Epithelial cell of prostate (primary cell): ENCODE measurements at places on chromosomes 6 and 20.

DNA sequence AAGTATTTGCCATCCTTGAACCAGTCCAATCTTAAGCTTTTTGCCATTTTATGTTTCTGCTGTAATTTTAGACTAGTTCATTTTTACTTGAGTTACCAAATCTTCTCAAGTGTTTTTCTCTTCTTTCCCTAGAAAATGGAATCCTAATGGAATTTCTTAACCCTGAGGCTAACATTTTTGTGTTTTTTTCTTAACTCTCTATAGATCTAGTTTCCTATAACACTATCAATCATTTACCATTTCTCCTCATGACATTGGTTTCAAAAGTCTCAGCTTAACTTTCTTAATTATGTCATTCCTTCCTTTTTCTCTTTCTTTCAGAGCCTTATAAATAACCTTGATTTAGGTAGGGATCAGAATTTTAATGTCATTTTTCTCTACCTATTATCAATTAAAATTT lies 54.8 kb downstream of the SENP6 start:
- DNase-seq = no peak

- no peak for DNase-seq
Measured at GRCh38 chr20:47113362-47114109, 218.9 kb downstream of the EYA2 start.

- DNase-seq = no peak
Measured at GRCh38 chr20:32621891-32622584, 36.9 kb upstream of the NOL4L start.

DNA sequence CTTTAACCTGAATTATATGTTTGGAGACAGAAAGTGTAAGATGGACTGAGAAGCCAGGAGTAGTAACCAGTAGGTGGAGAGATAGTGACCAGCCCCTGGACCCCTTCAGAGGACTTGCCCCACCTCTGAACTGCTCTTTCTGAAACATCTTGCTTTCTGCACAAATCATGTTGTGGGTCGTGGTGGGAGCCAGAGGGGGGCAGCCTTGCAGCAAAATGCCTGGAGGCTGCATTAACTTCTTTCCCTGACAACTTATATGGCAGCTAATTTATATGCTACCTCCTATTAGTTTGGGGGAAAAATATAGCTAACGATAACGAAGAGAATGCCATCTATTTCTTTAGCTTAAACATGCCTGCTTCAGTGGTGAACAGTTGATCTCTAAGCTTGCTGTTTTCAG lies 859.8 kb downstream of the MAFB start:
- DNase-seq = no peak

GRCh38 chr6:62623846-62624532 lies 338.0 kb upstream of the KHDRBS2 start:
- no peak for DNase-seq

DNA sequence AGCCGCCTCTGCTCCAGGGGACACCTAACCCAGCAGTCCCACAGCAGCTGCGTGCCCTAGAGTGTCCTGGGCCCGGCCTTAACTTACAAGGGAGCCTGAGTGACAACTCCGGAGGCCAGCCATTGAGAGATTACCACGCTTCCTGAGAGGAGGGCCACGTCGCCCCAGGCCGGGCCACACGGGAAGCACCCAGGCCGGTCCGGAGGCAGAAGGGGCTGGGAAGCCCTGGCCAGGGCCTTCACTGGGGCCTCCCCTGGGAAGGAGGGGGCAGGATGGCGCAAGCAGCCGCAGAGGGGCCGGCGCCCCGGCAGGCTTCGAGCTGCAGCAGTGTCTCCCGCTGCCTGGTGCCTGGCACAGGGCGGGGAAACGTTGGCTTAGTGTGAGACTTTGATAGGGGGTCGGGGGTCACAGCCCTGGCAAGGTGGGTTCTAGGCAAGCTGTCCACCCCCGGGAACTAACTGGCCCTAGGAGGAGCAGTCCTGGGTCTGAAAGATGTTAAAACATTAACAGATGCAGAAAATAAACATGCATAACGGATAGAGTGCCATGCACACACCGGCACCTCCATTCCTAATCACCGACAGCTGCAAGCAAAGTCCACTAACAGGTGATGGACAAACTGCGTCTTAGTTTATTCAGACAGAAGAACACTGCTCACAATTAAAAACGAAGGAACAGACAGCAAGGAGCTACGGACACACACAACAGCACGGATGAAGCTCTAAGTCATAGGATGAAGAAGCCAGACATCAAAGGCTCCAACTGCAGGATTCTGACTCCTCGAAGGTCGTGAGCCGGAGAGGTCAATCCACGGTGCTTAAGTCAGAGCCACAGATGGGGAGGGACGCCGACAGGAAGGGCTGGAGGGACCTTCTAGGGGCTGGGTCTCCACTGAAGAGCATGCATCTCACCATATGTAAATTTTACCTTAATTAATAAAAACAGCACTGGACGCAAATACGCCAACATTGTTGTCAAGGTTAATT lies 17.4 kb downstream of the CHRNA4 start:
- DNase-seq = no peak

DNA sequence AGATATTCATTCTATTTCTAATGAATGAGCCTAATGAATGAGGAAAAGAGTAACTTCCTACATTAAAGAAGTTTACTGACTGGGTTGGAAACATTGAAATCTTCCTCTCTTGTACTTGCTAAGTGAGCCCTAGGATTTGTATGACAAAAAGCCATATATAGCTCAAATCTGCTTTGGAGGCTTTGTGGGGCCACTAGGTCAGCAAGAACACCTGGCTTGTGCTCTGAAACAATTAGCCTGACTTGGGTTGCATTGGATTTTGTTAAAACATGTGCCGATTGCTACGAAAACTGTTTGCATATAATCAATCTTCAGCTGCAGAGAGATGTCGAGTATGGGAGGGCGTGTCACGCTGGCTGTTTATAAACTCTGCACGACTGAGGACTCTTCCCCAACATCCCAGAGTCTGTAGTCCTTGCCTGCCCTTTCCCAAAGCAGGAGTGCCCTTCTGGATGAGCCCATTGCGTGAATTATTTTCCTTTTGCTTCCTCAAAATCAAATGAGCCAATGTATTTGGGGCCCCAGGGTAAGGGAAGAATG lies 684.8 kb downstream of the DHX35 start:
- DNase-seq = no peak

GRCh38 chr6:2713473-2714110 lies 37.1 kb downstream of the MYLK4 start:
- no peak for DNase-seq

GRCh38 chr20:25706793-25707192 lies 10.1 kb upstream of the ZNF337 start:
- DNase-seq = no peak

DNA sequence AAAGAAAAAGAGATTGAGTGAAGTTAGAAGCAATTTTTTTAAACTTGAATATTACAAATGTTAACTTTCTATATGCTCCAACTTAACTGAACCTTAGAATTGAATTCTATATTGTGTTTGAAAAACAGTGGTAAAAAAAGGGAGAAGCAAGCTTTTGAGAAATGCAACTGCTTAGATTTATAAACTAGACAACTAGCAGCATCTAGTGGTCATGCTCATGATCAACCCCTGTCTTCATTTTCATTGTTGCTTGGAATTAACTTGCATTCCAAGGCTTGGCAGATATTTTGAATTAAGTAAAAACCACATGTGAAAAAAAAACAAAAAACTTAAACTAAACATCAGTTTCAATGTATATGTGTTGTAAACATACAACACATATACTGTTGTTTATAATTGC lies 113.1 kb downstream of the C6orf58 start:
- no peak for DNase-seq

DNA sequence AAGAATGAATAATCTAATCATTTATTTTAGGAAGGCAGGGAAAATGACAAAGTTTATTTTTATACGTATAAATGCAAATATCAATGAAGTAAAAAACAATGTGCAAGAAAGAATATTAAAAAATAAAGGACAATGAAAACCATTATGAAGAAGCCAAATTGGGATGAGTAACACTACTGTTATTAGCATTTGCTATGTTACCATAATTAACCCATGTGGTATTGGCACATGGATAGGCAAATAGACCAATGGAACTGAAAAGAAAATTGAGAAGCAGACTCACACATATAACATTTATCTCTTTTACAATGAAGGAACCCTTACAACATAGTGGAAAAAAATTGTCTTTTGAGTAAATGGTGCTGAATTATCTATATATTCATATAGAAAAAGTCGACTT lies 214.6 kb downstream of the CLVS2 start:
- no peak for DNase-seq

DNA sequence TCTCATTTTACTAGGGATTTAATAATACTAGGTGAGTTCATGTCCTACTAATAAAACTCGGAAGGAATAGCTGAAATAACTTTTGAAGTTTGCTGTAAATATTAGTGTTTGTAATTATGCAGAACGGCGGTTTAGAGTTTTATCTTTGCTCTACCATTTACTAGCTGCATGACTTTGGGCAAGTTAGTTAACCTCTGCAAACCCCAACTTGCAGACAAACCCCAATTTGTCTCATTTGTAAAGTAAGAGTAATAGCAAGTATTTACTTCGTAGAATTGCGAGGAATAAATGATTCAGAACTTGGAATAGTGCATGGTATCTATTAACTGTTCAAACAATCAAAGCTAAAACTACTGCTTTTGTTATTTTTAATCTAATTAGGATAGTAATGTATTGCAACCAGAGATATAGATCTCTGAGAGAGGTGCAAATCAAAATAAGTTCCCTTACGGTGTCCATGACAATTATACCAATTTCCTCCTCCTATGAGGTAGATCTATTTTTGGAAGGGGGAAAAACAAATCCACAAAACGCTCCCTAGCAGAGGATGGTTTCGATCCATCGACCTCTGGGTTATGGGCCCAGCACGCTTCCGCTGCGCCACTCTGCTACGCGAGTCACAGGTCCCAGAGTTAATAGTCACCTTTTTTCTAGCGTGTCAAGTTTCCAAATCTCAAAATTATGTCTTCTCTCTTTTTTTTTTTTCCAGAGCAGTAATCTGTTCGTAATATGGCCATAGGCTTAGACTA lies 35.1 kb upstream of the BTN3A2 start:
- DNase-seq = no peak

- no peak for DNase-seq
Measured at GRCh38 chr6:5095236-5095635, 10.1 kb downstream of the PPP1R3G start.

- DNase-seq = peak; percentile 6
Measured at GRCh38 chr6:113813142-113813541, 44.0 kb upstream of the MARCKS start.

DNA sequence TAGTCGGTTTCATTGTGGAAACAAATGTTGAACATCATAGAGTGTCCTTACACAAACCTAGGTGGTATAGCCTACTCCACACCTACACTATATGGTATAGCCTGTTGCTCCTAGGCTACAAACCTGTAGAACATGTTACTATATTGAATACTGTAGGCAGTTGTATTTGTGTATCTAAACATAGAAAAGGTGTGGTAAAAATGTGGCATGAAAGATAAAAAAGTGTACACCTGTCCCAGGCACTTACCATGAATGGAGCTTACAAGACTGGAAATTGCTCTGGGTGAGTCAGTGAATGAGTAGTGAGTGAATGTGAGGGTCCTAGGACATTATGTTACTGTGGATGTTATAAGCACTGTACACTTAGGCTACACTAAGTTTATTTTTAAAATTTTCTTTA lies 103.0 kb downstream of the ZFAND3 start:
- no peak for DNase-seq

GRCh38 chr6:30725713-30726505 lies 5.8 kb downstream of the TUBB start:
- DNase-seq = no peak

- no peak for DNase-seq
Measured at GRCh38 chr6:134835993-134836392, 113.9 kb downstream of the ALDH8A1 start.

DNA sequence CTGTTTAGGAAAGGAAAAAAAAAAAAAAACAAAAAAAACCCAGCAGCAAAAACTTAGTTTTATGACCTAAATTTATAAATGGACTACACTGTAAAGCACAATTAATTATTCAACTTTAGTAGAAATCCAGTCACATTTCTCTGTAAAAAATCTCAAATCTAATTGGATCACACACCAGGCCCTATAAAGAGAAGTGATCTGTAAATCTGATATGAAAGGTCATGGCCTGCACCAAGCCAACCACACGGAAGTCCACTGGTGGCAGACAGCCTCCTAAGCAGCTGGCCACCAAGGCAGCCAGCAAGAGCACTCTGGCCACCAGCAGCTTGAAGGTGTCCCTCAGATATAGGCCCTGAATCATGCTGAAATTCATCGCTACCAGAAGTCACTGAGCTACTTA lies 131.6 kb downstream of the HFE start:
- no peak for DNase-seq

DNA sequence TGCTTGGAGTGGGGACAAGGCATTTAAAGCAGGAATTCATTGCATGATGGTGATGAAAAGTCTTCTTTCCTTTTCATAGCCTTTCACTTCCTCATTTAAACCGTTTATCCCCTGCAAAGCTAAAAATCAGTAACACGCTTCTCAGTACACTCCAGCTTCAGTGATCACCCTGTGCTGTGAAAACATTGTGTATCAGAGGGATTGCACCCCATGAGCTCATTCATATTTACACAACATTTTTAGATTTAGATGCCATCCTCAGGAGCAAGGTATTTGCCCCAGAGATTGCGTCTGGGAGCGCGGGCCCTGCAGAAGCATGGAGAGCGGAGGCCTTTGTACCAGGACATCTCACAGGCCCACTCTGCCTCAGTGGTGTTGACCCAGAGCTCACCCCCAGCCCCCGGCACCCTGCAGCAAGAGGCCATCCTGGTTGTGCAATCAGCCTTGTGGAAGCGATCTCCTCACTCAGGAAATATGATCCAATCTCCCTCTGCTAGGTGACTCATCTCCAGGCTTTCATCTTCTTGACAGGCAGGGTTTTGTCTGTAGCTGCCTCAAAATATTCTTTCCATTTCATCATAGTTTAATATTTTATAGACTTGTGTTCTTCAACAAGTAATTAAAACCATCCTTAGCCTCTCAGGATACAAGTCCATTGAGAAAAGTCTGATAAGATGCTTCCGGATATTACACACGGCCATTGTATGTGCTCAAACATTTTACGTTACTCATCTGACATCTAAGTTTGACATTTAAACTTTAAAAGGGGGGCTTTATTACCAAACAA lies 38.9 kb upstream of the THBS2 start:
- DNase-seq = peak; percentile 66

GRCh38 chr20:50464026-50464724 lies 46.0 kb upstream of the PTPN1 start:
- DNase-seq = no peak
